ENCODE measurements at places on chromosomes 11 and 22. TPM values are rescaled to one million over a fixed set of nuclear protein-coding genes. Genes with fewer than 3 reads are reported as not detected.
A peak's percentile ranks its signal among the peaks of the same experiment; 100 is the strongest.

- no peak for DNase-seq
These were observed 12.1 kb downstream of the UBE2L6 start for GRCh38 chr11:57555393-57555792.

GRCh38 chr11:44010789-44011251, 37.0 kb upstream of the ACCSL start:
- DNase-seq = no peak

GRCh38 chr11:2458321-2458720, 13.5 kb downstream of the KCNQ1 start:
- DNase-seq = no peak

DNA sequence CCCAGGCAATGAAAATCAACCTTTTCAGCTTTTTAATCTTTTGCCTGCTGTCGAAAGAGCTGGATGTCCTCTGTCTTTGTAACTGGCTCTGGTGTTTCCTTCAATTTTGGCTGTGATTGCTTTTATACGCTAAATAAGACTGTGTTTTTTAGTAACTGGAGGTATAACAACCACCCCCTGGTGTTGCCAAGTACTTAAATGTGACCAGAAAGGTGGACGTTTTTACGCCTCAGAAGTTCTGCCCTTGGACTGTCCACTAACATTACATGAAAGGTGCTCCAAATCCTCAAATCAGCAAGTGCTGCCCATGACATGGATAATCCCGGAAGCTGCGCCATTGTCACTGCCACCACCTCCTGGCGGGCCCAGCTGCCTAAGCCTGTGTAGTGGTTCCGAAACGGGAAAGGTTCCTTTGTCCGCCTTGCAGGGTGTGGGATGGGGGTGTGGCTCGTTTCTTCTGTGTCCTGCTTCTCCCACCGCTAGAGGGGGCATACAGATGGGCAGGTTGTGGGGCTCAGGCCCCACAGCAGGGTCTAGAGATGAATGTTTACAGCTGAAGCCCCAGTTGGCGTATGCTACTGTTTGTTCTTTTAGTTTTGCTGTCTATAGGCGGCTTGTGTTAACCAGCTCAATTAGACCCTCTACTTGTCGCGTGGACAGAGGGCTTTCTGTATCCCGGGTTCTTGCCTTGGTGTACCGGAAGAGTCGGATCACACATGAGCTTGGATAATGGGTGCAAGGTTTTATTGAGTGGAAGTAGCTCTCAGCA, 82.2 kb upstream of the SEPTIN5 start:
- no peak for DNase-seq

DNA sequence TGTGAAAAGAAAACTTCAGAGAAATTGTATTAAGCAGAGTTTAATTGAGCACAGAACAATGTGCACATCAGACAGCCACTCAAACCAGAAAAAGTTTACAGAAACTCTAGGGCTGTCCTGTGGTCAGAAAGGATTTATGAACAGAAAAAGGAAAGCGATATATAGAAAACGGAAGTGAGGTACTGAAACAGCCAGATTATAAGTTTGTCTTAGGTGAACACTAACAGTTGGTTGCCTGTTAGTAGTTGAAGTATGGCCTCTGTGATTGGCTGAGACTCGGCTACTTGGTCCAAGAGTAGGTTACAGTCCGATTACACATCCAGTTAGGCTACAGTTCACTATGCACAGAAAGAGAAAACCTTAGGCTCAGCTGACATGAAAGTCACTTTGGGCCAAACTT, 1232.5 kb upstream of the RAG2 start:
- DNase-seq = no peak

DNA sequence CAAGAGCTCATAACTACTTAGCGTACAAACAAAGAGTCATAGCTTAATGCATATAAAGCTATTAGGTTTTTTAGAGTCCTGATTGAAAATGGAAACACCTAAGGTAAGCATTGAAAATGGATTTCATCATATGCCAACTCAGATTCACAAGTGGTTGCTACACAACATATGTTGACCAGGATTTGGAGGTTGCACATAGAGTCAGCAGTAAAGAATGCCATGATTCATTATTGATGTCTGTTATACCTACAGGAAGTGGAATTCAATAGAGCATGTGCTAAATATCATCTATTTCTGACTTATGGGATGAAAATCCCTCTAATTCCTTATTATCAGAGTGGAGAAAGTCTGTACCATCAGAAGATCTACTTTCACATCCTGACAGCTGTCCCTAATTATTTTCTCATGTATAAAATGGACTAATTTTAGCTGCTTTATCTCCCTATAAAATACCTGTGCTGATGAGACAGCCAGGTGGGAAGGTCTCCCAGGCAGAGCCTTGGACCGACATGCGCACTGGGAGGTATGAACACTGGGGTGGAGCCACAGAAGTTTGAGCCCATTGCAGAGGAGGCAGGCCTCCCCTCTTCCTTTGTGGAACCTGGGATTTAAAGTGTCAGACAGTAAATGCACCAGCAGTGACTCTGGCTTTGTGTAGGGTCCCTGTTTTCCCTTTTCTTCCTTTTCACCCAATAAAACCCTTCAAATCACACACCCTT, 204.2 kb downstream of the AASDHPPT start:
- DNase-seq = peak; percentile 3

DNA sequence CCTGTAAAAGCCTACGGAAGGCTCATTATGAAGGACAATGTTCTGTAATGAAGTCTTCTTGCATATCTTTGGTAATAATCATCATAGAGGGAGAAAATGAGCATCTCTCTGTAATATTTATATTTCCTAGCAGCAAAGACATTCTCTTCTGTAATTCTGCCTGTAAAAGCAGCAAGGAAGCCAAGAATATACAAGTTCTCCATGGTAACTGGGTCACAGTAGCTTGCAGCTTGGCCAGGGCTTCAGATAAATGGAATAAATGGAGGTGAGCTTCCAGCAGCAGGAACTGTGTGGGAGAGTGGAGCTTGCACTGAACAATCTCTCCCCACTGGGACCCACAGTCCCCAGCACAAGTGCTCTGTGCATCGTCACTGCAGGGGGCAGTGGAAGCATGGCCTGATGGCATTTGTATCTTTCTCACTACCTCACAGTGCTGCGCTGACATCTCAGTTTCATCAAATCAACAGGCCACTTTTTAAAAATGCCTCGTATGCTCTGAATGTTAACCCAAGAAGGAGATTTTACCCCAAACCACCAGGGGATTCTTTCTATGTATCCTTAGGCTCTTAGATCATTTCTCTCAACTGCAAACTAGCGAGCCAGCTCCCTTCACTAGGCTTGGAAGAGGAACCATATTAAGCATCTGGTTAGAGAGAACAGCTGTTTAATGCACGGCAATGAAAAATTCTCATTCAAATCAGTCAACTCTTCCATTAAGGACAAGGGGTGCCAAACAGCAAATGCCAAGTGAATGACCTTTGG, 1059.7 kb downstream of the OPCML start:
- no peak for DNase-seq

- DNase-seq = no peak
These were observed 45.0 kb downstream of the PPP6R3 start for GRCh38 chr11:68505596-68505995.

- no peak for DNase-seq
These were observed 13.5 kb downstream of the SMC1B start for GRCh38 chr22:45399712-45400445.

DNA sequence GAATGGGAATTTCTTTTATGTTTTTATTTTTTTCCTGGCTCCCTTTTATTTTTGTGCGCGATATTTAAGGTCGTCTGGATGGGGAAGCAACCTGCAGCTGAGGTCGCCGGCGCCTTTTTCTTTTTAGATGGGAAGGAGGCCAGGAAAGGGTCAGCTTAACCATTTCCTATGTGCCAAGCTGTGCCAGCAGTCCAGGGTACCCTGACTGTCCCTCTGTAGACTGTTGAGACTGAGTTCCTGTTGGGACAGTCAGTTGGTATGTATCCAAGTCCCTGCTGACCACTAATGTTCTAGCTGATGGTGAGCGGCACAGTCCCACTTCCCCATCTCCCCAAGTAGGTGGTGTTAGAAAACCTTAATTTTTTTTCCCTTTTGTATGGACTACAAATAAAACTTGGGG, 10.5 kb downstream of the RBM14 start:
- DNase-seq = no peak

GRCh38 chr11:132054822-132055221, 684.4 kb downstream of the NTM start:
- DNase-seq = no peak

DNA sequence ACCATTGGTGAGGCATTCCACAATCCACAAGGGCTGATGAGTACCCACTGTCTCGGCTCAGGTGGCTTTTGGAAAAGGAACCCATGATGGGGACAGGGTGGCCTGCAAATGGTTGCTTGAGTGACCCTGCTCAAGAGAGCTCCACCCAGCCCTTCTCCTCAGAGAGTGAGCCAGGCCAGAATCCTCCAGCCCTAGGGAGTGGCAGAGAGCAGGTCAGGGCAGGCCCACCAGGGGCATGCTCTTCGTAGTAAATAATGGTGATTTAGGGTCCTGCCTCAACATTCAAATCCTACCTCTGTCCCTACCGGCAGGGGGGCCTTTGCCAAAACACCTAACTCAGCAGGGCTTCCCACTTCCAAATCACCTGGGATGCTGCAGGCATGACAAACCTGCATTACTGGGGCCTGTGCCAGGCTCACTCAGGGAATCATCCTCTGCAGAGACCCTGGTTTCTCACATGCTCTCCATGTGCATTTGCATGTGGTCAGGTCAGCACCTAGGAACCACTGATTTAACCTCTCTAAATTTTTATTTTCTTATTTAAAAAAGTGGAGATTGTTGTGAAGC, 17.3 kb upstream of the TP53I11 start:
- no peak for DNase-seq

GRCh38 chr11:95301474-95301873, 70.5 kb upstream of the SESN3 start:
- no peak for DNase-seq

DNA sequence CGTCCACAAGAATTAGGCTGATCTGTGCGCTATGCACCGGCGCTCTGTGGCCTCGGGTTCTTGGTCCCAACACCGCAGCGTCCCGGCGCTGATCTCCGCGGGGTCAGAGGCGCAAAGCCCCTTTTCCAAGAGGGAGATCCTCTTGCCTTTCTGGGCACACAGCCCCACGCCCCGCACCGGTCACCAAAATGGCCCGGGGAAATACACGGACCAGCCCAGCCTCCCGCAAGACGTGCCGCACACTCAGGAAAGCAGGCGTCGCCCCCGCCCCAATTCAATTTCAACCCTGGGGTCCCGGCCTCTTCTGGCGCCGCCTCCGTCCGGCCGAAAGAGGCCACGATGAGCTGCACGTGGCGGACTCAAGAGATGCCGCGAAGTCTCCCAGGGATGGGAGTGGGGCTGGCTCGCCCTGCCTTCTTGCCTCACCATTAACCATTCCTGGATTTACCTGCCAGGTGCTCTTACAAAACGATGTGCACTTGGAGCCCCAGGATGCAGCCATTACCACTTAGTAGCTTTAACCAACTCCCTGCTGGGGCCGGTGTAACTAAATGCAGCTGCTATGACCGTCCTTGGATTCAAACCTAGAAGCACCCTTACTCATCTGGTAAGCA, 10.5 kb downstream of the PIWIL3 start:
- no peak for DNase-seq

GRCh38 chr11:7982582-7983119, 4.5 kb upstream of the EIF3F start:
- no peak for DNase-seq

- DNase-seq = no peak
These were observed 30.4 kb downstream of the RTN4R start for GRCh38 chr22:20237480-20238440.

DNA sequence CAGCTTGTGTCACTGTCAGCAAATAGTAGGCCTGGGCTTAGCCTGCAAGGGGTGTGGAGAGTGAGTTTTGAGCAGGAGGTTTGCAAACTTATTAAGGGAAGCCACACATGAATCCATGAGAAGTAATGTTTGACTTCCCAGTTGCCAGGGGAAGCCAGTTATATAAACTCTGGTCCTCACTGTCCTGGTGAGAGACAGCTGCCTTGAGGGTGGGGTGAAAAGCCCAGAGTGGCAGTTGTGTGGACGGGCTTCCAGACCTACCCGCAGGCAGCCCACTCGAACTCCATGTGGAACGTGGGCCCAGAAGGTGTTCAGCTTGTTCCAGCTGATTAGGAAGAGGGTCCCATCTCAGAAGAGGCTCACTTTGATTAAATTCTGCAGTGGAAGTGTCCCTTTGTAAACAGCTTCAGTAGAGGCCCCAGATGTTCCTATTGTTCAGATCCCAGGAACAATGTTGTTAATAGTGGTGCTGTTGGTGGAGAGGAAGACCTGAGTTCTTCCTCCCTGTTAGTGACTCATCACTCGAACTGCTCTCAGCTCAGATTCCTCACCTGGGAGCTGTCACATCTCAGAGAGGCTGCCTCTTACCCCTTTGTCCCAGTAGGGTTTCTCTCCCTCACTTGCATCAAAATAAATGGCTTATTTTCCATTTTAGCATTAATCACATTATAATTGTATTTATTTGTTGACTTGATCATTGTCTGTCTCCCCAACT, 63.4 kb downstream of the GRAMD1B start:
- DNase-seq = no peak

Gene CADM1
- 28.2 TPM for total RNA-seq

Gene TRIM49B
- total RNA-seq = not detected

Gene TKFC
- 73.5 TPM for total RNA-seq

Gene MRGPRX1
- total RNA-seq = not detected

Gene RTN4R
- 13.1 TPM for total RNA-seq

Gene OR8D4
- not detected for total RNA-seq

Gene CD3D
- not detected for total RNA-seq

Data from Caki2 (cell line).